ENCODE measurements at places on chromosomes 11 and 22. TPM values are rescaled to one million over a fixed set of nuclear protein-coding genes. Genes with fewer than 3 reads are reported as not detected.

DNA sequence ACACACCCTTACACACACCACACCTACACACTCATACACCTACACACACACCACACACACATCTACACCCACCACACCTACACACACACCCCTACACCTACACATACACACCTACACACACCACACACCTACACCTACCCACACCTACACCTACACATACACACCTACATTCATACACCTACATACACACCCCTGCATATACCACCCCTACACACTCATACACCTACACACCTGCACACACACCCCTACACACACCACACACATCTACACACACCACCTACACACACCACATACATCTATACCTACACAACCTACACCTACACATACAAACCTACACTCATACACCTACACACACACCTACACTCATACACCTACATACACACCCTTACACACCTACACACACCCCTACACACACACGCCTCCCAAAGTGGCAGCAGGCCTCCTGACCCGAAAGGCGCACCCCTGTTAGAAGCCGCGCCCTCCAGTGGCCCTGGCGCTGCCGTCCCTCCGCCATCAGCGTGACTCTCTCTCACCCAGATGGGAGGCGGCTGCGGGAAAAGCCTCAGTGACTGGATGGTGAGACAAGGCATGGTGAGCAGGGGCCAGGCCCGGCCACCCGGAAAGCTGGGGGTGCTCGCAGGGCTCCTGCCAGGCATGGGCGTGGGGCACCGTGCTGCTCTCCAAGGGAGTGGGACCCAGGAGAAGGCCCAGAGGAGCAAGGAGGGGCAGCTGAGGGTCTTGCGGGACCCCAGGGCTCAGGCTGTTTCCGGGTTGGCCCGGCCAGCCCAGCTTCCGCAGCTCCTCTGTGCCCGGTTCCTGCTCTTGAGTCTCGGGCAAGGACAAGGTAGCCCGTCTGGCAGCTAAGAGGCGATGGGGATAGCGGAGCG lies 37.0 kb upstream of the HMOX1 start:
- peaks cover 82% of the 10 kb centered on the region for H3K36me3 ChIP-seq
- H3K4me1 ChIP-seq: peaks cover 7% of the 10 kb centered on the region
- no peaks in the 10 kb centered on the region for H3K27me3 ChIP-seq
- DNase-seq: no peak
- H3K4me3 ChIP-seq: no peak overlapping the region
- no peak overlapping the region for H3K27ac ChIP-seq

DNA sequence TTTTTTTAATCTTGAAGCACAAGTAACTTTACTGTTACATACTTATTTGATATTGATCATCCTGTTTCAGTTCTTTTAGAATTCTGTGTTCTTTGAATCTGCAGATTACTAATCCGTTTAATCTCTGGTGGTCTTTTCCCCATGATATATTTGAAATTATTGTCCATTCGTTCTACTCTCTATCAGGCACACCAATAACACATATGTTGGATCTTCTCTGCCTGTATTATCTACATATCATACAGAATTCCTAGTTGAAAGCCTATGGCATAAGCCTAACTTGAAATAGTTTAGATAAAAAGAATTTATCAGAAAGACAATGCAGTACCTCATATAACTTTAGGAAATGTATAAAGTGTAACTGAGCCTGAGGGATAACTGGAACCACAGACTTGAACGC lies 32.6 kb downstream of the STK33 start:
- no peak overlapping the region for H3K4me3 ChIP-seq
- H3K36me3 ChIP-seq: no peaks in the 10 kb centered on the region
- no peaks in the 10 kb centered on the region for H3K27me3 ChIP-seq
- no peak overlapping the region for H3K27ac ChIP-seq

DNA sequence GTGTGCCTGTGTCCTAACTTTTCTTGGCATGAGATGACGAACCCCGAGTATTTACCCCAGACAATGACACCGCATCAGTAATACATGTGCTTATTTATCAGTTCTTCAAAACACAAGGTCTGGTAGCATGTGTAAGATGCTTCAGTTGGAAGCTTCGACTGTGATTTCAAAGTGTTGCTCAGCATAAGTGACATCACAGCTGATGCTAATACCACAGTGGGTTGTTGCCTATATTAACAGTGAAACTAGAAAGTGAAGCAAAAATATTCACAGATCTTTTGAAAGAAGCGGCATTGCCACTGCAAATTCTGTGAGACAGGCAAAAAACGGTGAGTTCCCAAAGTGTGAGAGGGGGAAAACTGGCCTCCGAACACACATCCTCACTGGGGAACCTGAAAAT lies 18.4 kb upstream of the TTC12 start:
- H3K4me3 ChIP-seq: no peak overlapping the region
- no peaks in the 10 kb centered on the region for H3K36me3 ChIP-seq
- peaks cover 3% of the 10 kb centered on the region for H3K4me1 ChIP-seq
- no peak for DNase-seq
- H3K27ac ChIP-seq: no peak overlapping the region

DNA sequence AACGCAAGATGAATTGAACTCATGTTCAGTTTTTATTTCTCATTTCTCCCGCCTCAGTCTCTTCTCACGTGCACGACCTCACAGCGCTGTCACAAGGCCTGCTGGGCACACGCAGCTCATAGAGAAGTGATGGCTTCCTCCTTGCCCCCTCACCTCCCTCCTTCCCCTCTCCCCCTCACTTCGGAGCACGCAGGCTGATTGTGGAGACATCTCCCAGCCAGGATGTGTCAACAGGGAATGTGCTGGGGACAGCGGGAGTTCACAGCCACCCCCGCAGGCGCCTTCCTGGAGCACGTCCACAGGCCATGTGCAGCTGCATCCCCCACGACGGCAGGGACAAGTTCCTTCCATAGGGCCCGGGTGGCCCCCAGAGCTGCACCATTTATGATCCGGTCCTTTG lies 29.1 kb upstream of the KRTAP5-6 start:
- H3K4me1 ChIP-seq: peaks cover 33% of the 10 kb centered on the region
- H3K27ac ChIP-seq: no peak overlapping the region
- H3K36me3 ChIP-seq: no peaks in the 10 kb centered on the region
- DNase-seq: peak; percentile 61

Gene TBX10
- not detected for total RNA-seq

Gene EFEMP2
- total RNA-seq: 73.9 TPM

Measured in muscle of leg (tissue), 16 donors.